Cardiac muscle cell (in vitro differentiated cells and primary cell): ENCODE measurements at places on chromosomes 12 and 14.

- no peak for DNase-seq
Measured at GRCh38 chr12:55172686-55173085, 46.5 kb downstream of the OR9K2 start.

- peak; percentile 78 for DNase-seq
Measured at GRCh38 chr12:52023182-52023975, 16.6 kb downstream of the TAMALIN start.

- peak; percentile 63 for DNase-seq
Measured at GRCh38 chr12:6827982-6828780, at the start of gene P3H3. P3H3 (plus strand) TSS chr12:6828407; CDS start chr12:6828441, 34 bp downstream.

- DNase-seq: peak; percentile 72
Measured at GRCh38 chr12:110403976-110404682, 621 bp upstream of the ANAPC7 start.
